ENCODE measurements at places on chromosomes 3 and 15.

DNA sequence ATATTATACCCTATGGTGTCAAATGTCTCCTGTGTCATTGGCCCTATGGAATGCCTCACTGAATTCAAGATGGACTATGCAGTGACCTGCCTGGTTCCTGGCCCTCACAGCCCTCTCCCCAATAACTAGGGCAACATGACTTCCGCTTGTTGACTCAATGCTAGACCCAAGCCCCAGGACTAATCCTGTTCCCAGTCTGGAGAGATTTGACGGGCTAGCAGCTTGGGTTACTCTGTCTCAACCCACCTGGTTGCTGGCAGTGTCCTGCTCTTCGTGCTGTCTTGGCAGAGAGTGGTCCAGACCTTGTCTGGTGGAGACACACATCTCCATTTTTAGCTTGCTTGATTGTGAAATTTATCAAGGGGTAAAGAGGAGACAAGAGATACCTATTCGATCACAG is 135.8 kb upstream of the HES1 start:
- DNase-seq, result no peak

GRCh38 chr15:57816599-57816998 is 110.1 kb downstream of the POLR2M start:
- DNase-seq, result no peak

DNA sequence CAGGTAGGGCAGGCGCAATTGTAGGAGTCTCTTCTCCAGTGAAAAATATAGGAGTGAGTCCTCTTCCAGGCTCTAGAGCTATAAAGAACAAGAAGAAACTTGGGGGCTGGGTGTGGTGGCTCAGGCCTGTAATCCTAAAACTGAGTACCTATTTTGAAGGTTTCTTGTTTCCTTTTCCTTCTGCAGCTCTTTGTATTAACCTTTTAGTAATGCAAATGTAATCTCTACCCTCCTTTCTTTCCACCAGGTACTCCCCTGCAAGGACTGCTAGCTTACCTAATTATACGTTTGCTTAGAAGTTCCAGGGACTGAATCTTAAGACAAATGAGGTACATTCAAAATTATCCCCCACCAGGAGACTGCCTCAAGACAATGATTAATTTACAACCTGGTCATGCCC is 75.9 kb downstream of the CD47 start:
- no peak for DNase-seq

DNA sequence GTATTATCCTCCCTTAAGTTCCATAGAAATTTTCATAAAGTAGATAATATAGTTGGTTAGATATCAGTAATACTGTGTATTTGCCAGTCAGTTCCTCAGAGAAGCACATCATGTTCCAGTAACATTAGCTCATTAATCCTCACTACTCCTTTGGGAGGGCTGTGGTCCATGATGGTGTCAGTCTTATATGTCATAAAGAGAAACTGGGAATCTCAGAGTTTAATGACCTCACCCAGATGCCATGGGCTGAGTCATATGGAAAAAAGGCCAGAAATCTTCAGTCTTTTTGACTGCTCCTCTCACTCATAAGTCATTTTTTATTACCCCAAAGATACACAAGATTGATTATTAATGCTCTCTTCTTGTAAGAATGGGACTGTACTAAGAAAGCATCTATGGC is 188.6 kb downstream of the CHL1 start:
- DNase-seq, result no peak

GRCh38 chr15:79244876-79245275 is 37.6 kb upstream of the ANKRD34C start:
- DNase-seq, result no peak

DNA sequence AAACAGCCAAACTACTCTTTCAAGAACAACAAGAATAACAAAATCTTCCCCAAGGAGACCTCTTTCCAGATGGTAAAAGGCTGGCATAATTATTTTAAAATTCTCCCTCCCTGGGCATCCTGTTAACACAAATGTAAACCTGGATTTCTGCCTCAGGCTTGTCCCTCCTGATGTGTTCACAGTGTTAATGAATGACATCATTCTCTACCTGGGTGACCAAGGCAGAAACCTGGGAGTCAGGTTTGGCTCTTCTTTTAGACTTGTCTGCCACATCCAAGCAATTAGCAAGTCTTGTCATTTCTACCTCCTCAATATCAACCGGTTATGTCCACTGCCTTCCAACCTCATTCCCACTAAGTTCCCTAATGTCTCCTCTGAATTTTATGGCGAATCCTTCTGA is 368.7 kb upstream of the TBL1XR1 start:
- DNase-seq, result no peak

- DNase-seq, result no peak
These were observed 16.3 kb downstream of the ZNF385D start for GRCh38 chr3:21734746-21735145.

GRCh38 chr3:197076415-197076814 is 46.8 kb upstream of the MELTF start:
- DNase-seq, result no peak
